RWPE1 (cell line): ENCODE measurements at places on chromosomes 5 and 9.

DNA sequence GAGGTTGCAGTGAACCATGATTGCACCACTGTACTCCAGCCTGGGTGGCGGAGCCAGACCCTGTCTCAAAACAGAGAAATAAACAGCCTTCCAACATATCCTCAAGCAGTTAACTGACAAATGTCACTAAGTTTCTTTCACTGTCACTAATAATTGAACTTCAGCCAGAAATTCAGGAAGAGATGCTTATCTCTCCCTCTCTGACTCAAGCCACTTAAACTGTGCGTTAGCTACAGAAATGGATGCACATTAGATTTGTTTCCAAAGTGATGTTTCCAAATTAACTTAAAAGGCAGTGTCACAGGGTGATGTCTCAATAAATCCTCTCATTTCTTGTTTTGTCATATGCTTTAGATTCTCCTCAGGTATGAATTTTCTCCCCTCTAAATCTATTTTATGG, 164.9 kb downstream of the KDM4C start:
- DNase-seq, result no peak

DNA sequence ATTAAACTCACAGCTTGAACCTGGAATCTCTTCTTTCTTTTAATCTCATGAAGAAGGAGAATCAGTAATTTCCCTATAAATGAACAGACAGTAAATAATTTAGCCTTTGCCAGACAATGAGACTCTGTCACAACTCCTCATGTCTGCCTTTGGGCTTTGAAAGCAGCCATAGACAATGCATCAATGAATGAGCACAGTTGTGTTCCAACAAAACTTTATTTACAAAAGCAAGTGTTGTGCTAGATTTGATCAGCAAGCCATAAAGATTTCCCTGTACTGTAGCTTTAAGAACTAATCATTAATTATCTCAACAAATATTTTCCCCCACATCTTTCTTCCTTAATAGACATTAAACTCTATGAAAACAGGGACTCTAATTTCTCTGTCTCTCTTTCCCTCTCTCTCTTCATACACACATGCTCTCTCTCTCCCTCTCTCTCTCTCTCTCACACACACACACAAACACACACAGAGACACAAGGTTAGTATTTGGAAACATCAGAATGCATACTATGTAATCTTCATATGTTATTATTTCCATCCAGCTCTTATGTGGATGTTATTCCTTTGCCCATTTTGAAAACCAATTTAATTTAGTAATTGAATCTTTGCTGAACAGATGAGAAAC, 1209.8 kb upstream of the CDH6 start:
- no peak for DNase-seq

GRCh38 chr5:162565-163337, 28.5 kb upstream of the LRRC14B start:
- DNase-seq, result no peak

DNA sequence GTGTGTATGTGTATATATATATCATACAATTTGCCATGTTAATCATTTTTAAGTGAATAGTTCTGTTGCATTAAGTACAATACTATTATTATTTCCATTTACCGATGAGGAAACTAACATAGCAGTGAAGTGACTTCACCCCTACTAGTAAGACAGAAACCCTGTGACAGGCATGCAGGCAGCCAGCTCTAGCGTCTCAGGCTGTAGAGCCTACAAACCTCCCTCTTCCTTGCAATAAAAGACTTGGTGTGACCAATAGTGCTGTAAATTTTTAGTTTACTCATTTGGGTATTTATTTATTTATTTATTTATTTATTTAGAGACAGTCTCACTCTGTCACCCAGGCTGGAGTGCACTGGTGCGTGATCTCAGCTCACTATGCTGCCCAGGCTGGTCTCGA, 24.7 kb downstream of the FNBP1 start:
- no peak for DNase-seq

- DNase-seq, result no peak
These were observed 177.1 kb downstream of the CPLANE1 start for GRCh38 chr5:37071901-37072581.

- no peak for DNase-seq
These were observed 368.2 kb downstream of the NDUFS4 start for GRCh38 chr5:53928641-53929040.

DNA sequence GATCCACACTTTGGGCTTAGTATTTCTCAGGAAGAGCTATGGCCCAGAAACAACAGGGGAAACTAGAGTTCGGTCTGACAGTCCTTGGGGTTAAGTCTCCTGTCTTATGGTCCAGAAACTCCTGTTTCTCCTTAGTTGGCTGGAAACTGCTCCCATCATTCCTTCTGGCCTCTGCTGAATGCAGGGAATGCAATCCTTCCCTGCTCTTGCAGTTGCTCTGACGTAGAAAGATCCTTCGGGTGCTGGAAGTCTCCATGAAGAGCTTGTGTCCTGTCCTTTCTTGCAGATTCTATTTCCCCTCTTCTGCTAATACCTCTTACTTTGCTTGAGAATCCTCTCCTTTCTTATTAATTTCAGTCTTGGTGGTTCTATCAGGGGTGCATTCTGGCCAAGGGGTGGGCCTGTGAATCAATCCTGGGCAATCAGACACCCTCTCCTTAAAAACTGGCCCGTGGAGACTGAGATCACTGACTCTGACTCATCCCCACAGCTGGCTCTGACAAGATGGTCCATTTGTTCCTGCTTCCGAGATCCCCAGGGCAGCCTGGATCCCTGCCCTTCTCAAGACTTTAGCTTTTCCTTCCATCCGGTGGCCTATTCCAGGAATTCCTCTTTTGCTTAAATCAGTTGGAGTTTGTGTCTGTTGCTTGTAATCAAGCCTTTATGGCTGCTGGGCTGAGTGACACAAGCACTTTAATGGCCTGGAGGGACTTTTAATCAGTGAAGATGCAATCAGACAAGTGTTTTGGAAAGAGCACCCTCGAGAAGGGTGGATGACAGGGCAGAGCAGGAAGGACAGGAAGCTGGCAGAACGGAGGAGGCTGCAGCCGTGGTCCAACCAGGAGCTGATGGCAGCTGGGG, 23.7 kb downstream of the PTGS1 start:
- peak; percentile 79 for DNase-seq

DNA sequence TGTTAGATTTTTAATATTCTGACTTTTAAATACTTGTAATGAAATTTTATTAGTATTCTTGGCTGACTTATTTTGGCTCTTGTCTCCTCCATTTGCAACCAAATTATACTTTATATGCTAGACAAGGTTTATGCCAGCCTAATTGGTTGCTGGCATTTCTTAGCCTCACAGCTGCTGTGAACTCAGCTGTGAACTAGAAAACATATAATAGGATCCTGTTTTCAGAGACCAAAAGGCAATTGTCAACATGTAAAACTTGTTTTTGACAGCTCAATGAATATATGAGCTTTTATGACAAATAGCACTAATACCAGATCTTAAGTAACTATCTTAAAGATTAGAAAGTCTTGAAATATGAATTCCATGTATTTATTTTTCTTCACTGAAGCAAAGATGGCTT, 25.9 kb downstream of the KIF2A start:
- no peak for DNase-seq

- DNase-seq, result peak; percentile 37
These were observed 15.3 kb downstream of the PROP1 start for GRCh38 chr5:177980743-177981151.

- no peak for DNase-seq
These were observed 2.4 kb upstream of the DBN1 start for GRCh38 chr5:177475563-177476427.

GRCh38 chr5:173069671-173070070, 13.5 kb downstream of the CREBRF start:
- no peak for DNase-seq
